Epithelial cell of alveolus of lung (primary cell): ENCODE measurements at places on chromosomes 1 and 21. TPM values are rescaled to one million over a fixed set of nuclear protein-coding genes. Genes with fewer than 3 reads are reported as not detected.

F13B gene
- not detected in 2 replicates for total RNA-seq

PADI1 gene
- total RNA-seq: not detected in 2 replicates

HSF2BP gene
- 0.48 and 1.0 TPM in 2 replicates for total RNA-seq

OR11L1 gene
- total RNA-seq: not detected in 2 replicates

SLAMF9 gene
- total RNA-seq: 0.91 TPM in 1 of 2 replicates, not detected in the other

MAP3K7CL gene
- total RNA-seq: 2.8 and 9.3 TPM in 2 replicates

OR2L3 gene
- not detected in 2 replicates for total RNA-seq

LAMC2 gene
- 5.4 and 113 TPM in 2 replicates for total RNA-seq

ZSCAN20 gene
- 6.7 and 7.1 TPM in 2 replicates for total RNA-seq

RNF2 gene
- total RNA-seq: 12.8 and 17.8 TPM in 2 replicates
